Activated naive CD4-positive, alpha-beta T cell treated with Interleukin-2 at 50 U/mL for 16 hours (primary cell): ENCODE measurements at places on chromosomes 1 and 21.
A peak's percentile ranks its signal among the peaks of the same experiment; 100 is the strongest.

DNA sequence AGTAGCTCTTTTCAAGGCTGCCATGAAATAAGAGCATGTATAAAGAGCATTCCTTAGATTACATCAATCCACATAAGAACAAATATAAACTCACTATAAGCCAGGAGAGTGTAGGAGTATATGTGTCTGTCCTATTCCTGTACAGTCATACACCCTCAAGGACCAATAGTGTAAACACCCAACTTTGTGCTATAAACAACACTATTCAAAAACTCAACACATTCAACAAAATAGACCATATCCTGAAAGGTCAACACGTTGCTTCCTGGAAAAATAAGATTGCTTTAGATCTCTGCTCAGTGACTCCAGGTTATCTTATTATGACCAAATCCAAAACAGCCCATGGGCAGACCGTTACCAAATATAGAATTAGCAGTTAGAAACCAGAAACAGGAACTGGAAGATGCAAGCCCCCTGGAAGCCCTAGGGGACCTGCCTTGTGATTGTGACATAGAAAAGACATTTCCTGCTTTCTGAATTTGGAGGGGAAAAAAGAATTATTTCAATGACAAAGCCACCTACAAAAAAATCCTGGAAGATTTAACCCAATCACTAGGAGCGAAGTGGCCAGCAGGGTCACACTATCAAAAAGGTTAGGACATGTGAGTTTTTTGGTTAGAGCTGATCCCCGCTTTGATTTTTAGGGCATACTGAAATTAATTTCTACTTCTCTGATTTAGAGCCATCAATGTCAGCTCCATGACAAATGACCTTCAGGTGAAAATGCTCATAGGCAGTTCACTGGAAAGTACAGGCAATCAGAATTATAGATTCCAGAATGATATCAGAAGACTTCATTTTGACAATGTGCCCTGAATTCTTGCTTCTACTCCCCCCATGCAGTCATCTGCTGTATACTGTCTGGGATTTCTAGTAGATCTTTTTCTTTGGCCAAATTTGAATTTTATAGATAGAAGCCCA is 59.9 kb downstream of the LRRC8C start:
- no peak for DNase-seq

DNA sequence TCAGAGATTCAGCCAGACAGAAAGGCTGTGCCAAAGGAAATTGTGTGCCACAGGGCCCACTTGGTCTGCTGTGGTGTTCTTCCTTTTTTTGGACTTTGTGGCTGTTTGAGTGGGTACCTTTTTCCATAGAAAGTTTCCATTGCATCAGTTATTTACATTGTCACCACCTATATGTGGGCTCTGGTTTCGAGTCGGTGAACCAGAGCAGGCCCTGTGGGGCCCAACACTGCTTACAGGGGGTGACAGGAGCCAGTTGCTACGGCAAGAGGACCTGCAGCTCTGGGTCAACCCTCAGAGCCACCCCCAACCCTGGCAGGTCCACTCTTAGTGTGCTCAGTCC is 157.0 kb upstream of the EDN2 start:
- peak; percentile 41 for DNase-seq

- DNase-seq = no peak
Measured at GRCh38 chr1:234244482-234244881, 128.8 kb upstream of the COA6 start.

- no peak for DNase-seq
Measured at GRCh38 chr1:29671446-29672356, 435.4 kb downstream of the PTPRU start.

- DNase-seq = no peak
Measured at GRCh38 chr1:200629876-200630514, 9.4 kb upstream of the KIF14 start.

DNA sequence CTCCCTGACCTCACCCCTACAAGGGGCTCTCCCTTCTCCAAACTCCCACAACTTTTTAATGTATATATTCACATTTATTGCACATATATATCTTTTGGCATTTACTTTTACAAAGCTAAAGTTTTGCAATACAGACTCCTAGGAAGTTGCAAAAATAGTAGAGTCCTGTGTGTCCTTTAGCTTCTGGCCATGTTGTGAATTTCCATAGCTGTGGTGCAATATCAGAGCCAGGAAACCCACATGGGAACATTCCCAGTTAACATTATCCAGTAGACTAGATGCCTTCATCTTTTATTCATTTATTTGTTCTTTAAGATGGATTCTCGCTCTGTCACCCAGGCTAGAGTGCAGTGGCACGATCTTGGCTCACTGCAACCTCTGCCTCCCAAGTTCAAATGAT is 343.0 kb downstream of the PCP4 start:
- DNase-seq = no peak
